CD4-positive, alpha-beta T cell treated with Interleukin-17A for 4 hours (primary cell): ENCODE measurements at places on chromosomes 1 and 21.

DNA sequence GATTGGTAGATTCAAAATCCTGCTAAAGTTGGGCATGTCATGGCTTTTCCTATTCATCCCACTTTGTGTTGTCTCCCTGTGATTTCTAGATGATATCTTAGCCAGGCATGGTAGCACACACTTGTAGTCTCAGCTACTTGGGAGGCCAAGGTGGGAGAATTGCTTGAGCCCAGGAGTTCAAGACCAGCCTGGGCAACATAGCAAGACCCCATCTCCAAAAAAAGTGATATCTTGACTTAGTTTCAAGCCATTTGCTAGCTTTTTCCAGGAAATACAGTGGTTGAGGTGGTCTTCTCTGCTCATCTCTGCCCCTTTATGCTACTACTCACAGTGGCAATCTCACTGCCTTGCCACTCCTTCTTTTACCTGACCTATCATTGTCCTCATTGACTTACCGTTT lies 12.3 kb upstream of the HAX1 start:
- no peak for DNase-seq

DNA sequence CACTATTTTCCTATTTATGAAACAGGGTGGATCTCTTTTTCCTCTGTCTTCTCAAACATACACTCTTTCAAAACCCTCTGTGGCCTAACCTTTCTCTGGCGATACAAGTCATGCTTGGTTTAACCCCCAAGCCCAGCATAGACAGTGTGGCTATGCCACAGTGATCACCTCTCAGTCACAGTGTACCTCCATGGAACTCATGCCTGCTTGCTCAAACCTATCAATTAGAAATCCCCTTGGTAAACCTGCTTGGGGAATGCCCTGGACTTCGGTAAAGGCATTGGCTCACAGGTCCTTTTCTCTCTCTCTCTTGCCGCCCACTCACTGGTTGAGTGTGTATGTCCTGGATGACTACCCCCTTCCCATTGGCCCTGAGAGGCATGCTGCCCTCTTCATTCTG lies 147.5 kb downstream of the CYYR1 start:
- no peak for DNase-seq

DNA sequence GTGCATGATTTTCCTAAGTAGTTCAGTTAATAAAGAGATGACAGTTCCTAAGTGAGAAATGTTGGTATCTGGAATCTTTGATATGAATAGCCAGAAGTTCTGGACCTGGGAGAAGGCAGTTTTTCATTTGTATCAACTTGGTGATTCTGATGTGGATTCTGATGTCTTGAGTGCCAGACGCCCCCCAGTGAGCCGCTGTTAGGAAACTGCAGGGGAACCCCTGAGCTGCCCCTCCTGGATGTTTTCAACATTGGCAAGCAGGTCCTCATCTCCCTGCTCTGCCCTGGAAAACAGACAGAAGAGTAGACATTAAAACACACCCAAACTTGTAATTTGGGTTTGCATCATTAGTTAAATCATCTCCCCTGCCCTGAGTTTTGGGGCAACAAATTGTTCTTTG lies 7.4 kb downstream of the ETS2 start:
- no peak for DNase-seq

DNA sequence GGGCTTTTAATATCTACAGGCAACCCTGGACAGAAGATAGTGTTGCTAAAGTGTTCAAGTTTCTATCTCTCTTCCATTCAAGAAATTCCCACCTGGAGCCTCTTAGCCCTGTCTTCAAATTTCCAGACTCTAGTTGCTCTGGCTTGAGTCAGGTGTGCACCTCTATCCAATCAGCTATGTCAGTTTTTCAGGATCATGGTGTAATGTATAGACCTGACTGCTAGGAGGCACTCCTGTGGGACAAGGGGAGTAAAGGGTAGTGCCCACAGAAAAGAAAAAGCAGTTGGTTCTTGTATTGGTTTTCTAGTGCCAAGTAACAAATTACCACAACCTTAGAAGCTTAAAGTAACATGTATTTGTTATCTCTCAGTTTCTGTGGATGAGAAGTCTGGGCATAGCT lies 6.2 kb upstream of the ZRANB2 start:
- no peak for DNase-seq

DNA sequence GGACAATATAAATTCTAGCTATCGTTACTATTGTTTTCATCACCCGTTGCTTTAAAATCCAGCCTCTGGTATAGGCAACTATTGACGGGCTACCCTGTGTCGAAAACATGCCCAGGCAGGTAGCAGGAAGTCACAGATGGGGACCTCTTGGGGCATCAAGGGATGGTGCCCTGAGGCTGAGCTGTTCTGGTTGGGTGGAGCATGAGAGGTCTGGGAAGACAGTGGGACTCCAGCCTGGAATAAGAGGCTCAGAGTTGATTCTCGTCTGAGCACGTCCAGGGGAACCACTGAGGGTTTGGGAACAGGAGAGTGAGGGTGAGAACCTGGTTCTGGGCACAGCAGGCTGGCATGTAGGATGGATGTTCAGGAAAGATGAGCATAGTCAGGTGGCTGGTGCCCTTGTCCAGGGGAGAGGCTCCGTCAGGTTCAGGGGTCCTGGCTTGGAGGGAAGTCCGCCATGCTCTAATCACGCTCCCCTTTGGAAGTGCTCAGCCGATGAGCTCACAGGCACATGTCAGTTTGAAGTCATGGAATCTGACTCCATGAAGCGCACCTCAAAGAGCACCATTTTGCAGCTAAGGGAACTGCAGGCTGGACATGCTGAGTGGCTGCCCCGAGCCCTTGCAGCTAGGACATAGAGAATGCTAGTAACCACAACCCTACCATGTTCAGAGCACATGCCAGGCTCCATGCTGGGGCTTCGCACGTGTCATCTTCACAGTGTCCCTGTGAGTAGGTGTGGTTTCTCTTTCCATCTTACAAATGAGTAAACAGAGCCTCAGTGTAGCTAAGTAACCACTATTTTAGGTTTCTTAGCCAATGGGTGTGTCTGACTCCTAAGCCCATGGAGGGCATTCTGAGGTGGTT lies 21.0 kb downstream of the PCSK9 start:
- DNase-seq: no peak

DNA sequence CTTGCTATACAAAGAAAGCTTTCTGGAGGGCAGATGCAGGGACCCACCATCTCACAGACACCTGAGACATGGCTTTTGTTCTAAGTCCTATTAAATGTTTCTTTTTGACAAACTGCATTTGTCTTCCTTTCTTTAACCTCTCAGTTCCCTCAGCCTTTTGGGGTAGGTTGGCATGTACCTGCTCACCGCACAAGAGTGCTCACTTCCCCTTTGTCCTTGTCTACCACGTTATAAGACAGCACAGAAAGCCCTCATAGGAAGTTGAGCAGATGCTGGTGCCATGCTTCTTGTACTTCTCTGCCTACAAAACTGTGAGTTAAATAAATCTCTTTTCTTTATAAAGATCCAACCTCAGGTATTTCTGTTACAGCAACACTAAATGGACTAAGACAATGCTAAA lies 31.9 kb upstream of the RGS21 start:
- no peak for DNase-seq

GRCh38 chr1:189275796-189276195 lies 1201.9 kb downstream of the BRINP3 start:
- DNase-seq: no peak

- DNase-seq: no peak
Measured at GRCh38 chr1:234639961-234640360, 30.0 kb upstream of the IRF2BP2 start.

DNA sequence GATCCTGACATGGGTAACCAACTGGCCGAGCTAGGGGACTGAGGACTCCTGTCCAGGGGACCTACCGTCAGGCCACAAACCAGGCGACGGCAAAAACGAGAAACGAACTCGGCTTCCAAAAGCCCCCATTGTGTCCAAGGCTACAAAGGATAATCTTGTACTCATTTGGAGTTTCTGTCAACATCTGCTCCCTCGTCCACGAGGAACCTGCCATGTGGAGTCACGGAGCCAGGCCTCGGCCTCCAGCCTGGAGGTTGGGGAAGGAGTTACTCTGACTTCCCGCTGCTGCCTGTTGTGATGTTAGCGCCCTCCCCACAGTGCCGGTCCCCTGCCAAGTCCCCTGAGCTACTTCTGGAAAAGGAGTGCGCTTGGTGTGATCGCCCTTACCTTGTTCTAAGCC lies 7.3 kb downstream of the KRTAP10-1 start:
- DNase-seq: no peak

- no peak for DNase-seq
Measured at GRCh38 chr1:54570161-54570560, 22.1 kb downstream of the ACOT11 start.
